ENCODE measurements at places on chromosomes 4 and X. TPM values are rescaled to one million over a fixed set of nuclear protein-coding genes. Genes with fewer than 3 reads are reported as not detected.

UGT2B10 gene
- not detected for total RNA-seq

GRCh38 chr4:185846505-185847150 lies 34.6 kb upstream of the SORBS2 start:
- no peaks in the 10 kb centered on the region for H3K27me3 ChIP-seq
- no peak overlapping the region for H3K4me3 ChIP-seq
- H3K4me1 ChIP-seq: peaks cover 11% of the 10 kb centered on the region

DNA sequence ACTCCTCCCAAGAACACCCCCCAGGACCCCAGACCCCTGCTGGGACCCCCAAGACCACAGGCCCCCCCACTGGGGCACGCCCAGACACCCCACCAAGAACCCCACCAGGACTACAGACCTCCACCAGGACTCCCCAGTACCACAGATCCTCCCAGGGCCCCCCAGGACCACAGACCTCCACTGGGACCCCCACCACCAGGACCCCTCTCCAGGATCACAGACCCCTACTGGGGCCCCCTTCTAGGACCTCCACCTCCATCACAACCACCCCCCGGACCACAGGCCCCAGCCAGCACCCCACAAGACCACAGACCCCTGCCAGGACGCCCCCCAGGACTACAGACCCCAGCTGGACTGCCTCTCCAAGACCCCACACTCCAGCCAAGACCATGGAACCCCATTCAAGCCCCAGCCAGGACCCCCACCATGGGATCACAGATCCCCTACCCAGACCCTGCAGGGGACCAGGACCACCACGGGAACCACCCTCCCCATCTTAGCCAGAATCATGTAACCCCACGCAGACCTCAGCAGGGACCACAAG lies 855 bp upstream of the DHRSX start:
- no peak overlapping the region for H3K27ac ChIP-seq
- no peak for DNase-seq
- peaks cover 38% of the 10 kb centered on the region for H3K4me1 ChIP-seq
- H3K4me3 ChIP-seq: no peak overlapping the region
- H3K27me3 ChIP-seq: no peaks in the 10 kb centered on the region
- H3K36me3 ChIP-seq: no peaks in the 10 kb centered on the region

DNA sequence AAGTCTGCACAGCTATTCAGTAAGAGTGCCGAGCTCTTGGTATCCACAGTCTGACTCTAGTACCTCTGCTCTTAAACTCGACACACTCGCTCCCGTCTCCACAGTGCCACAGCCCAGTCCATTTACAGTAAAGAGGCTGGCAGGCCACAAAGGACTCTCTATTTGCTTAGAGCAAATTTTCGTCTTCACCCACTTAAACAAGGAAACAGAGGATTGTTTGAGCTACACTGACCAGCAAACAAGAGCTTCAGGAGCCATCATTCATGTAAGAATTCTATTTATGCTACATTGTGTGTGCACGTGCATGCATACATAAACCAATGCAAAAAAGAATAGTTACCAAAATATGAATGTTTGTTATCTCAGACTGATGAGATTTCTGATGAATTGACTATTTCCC lies 290.2 kb downstream of the USP46 start:
- H3K4me1 ChIP-seq: no peaks in the 10 kb centered on the region
- no peak overlapping the region for H3K4me3 ChIP-seq
- DNase-seq: no peak
- H3K27ac ChIP-seq: no peak overlapping the region
- no peaks in the 10 kb centered on the region for H3K27me3 ChIP-seq

GRCh38 chrX:41732260-41732659 lies 8.3 kb downstream of the GPR82 start:
- H3K36me3 ChIP-seq: no peaks in the 10 kb centered on the region
- DNase-seq: no peak
- H3K4me3 ChIP-seq: no peak overlapping the region
- H3K27me3 ChIP-seq: no peaks in the 10 kb centered on the region

- no peak for DNase-seq
- no peak overlapping the region for H3K4me3 ChIP-seq
- no peaks in the 10 kb centered on the region for H3K27me3 ChIP-seq
- no peak overlapping the region for H3K27ac ChIP-seq
Measured at GRCh38 chrX:39017077-39017476, 215.8 kb downstream of the MID1IP1 start.
